ENCODE measurements at places on chromosomes 3 and 15.

DNA sequence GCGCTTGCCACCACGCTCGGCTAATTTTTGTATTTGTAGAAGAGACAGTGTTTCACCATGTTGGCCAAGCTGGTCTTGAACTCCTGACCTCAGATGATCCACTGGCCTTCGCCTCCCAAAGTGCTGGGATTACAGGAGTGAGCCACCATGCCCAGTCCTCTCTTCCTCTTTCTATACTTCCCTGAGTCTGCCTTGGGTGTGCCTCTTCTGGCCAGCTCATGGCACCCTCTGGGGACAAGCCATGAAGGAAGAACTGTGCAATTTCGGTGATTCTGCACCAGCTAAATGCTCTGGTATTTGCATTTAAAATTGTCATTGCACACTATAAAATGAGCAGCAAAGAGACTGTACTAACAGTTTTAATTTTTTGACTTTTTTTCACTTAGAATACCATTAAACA is 66.6 kb downstream of the IL20RB start:
- no peak for DNase-seq

DNA sequence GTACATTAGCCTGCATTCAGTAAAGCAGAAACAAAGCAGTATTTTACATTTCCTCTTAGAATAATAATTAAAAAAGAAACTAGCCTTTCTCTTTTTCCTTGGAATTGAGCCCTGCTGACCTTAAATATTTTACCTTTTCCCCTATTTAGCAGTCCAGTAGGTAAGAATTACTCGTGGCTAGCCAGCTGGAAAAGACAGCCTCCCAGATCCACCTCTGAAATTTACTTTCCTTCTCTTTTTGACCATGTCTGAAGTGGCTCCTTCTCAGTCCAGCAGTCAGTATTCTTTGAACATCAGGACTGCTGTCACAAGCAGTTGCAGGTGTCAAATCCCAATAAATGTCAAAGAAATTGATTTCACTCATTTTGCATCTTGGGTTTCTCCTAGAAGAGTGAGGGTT is 311.5 kb upstream of the DCBLD2 start:
- DNase-seq: no peak

DNA sequence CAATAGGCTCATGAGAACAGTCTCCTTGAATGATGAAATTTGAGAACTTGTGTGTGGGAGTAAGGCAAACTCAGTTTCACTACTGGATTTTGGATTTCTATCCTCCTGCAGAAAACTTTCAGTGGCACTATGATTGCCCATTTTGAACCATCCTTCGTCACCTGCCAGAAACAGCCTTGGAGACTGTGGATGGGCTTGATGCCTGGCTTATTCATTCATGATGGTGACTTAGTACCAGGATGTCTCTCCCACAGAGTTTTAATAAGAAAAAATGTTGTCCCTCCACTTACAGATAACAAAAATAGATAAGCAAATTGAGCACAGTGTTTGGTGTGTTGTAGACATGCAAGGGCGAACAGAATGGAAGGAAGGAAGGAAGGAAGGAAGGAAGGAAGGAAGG is 53.5 kb upstream of the CPNE4 start:
- no peak for DNase-seq

- no peak for DNase-seq
Observed at GRCh38 chr3:189419038-189419437, 212.2 kb upstream of the TP63 start.

GRCh38 chr3:194082743-194083636 is 53.0 kb upstream of the HES1 start:
- DNase-seq: no peak

- DNase-seq: no peak
Observed at GRCh38 chr3:140148824-140149390, 213.9 kb downstream of the CLSTN2 start.

DNA sequence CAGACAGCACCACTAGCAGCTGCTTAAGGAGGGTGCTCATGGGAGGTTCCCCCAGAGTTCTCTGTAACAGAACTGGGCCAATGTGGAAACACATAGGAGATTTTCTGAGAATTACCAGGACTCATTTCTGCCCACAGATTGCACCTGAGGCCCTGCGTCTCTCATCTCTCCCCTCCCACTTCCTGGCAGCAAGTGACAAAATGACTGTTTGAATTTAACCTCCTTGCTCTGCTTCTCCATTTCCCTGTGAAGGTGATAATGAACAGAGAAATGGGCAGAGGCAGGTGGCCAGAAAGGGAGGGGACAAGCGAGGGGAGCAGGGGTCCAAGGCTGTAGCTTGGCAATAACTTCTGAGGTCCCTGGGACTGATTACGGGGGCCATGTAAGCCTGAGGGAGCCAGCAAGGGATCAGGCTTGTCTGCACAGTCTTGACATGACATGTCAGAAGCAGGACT is 8.0 kb downstream of the EPHB1 start:
- no peak for DNase-seq

DNA sequence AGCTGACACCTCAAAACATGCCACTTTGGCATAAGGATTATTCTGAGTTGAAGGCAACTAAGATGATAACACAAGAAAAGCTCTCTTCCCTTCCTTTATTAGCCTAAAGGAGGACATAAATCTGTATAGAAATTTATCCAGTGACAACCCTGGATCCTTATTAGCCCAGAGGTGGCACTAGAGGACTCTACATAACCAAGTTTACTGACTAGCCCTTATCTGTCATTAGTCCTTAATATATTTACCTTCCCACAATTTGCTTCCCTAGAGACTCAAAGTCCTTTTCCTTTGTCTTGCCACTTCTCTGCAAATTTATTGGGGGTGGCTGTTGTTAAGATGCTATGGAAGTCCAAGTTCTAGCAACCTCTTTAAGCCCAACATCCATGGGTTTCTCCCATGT is 26.7 kb downstream of the CEP70 start:
- DNase-seq: no peak
